Left renal pelvis (tissue), 4 donors: ENCODE measurements at places on chromosomes 2 and 18. TPM values are rescaled to one million over a fixed set of nuclear protein-coding genes. Genes with fewer than 3 reads are reported as not detected.

GRCh38 chr2:206323486-206323885, 49.0 kb downstream of the ZDBF2 start:
- no peak for DNase-seq

DNA sequence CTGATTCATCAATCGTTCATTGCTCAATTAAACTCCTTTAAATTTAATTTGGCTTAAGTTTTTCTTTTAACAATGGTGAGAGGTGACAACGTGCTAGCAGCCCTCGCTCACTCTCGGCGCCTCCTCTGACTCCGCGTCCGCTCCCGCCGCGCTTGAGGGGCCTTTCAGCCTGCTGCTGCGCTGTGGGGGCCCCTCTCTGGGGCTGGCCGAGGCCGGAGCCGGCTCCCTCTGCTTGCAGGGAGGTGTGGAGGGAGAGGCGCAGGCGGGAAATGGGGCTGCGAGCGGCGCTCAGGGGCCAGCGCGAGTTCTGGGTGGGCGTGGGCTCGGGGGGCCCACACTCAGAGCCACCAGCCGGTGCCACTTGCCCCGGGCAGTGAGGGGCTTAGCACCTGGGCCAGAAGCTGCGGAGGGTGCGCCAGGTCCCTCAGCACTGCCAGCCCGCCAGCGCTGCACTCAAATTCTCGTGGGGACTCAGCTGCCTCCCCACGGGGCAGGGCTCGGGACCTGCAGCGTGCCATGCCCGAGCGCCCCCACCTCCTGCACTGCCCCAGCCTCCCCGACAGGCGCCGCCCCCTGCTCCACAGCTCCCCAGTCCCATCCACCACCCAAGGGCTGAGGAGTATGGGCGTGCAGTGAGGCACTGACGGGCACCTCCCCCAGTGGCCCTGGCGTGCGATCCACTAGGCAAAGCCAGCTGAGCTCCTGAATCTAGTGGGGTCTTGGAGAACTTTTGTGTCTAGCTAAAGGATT, 19.6 kb downstream of the ANKMY1 start:
- DNase-seq: no peak

DNA sequence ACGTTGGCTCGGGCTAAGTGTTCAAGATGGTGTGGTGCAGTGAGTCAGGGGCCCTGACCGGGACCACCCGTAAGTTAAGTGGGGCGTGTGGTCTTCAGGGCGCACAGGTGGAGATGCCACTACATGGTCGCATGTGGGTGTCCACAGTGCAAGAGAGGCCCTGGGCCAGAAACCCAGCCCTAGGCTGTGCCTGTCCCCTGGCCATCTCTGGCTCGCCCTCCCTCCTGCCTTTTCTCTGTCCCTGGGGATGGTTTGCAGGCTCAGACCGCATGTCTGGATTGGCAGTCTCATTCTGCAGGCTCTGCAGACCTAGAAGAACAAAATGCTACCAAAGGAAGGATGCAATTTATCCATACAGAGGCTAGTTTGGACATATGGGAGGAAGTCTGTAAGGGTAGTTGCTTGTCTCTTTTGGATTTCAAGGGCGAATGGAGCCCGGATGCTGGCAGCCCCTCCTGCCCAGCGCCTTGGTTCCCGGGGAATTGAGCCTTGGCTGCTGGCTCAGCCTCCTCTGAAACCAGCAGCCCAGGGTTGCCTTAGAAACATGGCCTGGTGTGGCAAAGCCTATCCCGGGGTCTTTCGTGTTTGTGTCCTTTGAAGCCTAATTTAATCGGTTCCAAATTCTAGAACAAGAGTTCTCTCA, 417.5 kb upstream of the HS6ST1 start:
- no peak for DNase-seq

DNA sequence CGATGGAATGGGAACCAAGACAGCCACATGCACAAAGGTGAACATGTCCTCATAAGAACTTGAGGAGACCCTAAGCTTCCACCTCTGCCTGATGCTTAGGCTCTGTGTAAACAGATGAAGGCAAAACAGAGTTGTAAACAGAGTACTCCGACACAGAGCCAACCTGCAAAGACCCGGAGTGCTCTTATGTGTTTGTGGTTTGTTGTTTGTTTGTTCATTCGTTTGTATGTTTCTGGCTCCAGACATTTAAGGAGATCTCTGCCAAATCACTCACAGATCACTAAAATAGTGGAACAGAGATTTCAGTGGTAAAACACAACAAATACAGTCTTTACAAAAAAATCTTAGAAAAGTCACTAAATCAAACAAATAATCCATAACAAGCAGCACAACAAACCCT, 294.9 kb downstream of the EIPR1 start:
- DNase-seq: no peak

DNA sequence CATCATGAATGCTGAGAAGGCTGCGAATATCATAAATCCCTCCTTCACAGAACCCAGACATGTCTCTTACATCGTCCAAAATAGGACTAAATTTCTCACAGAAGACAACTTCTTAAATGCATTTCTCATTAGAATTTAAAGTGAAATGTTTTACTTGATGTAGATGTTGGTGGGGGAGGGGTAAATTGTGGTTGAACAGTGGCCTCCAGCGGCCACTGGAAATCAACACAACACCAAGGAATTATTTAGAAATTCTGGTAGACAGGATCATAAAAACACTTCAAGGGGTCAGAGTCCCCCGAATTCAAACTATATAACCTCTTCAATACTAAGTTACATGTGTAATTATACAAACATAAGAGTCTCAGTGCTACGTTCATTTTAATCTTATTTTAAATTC, 135.9 kb downstream of the ABCA12 start:
- peak; percentile 34 for DNase-seq

GRCh38 chr2:25314514-25315315, 27.0 kb downstream of the DNMT3A start:
- DNase-seq: peak; percentile 73

DNA sequence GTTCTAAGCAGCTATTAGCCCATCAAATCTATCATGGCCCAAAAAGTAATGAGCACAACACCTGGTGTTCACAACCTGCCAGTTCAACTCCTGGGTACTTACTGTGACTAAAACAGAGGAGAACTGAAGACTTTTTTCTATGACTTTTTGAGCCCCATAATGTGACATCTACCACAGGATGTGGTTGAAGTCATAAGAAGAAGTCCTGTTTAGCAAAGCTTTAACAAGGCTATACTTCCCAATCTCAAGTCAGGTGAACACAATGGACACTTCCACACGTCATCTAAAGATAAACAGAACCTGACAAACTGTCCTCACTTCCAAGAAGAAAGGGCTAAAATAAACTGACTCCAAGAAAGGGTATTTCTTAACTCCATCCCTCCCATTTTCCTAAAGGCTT, 138.8 kb downstream of the ATAD2B start:
- no peak for DNase-seq

DNA sequence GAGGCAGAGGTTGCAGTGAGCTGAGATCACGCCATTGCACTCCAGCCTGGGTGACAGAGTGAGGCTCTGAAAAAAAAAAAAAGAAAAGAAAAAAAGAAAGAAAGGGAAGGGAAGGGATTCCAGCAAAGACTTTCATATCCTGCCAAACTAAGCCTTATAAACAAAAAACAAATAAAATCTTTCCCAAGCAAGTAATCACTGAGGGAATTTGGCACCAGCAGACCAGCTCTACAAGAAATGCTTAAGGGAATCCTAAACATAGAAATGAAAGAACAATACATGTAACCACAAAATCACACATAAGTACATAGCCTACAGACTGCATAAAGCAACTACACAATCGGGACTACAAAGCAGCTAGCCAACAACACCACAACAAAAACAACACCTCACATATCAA, 79.1 kb downstream of the TRABD2A start:
- no peak for DNase-seq

- no peak for DNase-seq
Observed at GRCh38 chr2:232522623-232523401, 2.6 kb downstream of the PRSS56 start.

GRCh38 chr2:191171708-191172355, 21.0 kb upstream of the STAT4 start:
- no peak for DNase-seq

DNA sequence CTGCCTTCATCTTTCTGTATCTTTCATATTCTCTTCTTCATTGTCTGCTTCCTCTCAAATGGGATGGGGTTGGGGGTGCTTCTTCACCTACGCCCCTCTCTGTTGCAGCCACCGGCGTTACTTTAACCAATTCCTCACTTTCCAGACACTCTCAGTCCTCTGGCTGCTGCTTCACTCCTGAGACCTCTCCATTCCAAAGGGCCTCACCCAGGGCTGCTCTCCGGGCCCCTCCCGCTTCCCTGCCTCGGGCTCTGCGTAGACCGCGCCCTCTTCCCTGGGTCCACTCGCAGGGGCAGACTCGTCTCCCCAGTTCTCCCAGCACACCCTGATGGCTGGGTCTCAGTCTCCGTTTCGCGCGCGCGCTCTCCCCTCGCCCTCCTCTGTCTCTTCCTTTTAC, 926 bp downstream of the SERPINB8 start:
- DNase-seq: peak; percentile 26

- DNase-seq: no peak
Observed at GRCh38 chr18:79571211-79572092, 108.2 kb upstream of the CTDP1 start.

DNA sequence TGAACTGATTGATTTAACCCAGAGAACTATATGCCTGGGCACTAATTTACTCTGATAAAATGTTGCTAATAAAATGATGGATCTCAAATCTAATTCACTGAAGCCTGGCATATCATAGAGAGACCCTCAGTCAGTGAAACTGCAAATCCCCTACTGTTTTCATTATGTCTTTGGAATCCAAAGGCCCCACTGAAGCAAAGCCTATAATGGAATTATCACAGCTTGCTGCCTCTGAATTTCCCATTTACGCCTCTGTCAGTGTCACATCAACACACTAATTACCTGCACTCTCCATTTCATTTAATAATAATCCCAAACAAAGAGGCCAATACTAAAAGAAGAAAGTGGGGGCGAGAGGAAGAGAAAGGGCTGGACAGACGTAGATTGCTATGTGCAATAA, 470.9 kb downstream of the MBD2 start:
- no peak for DNase-seq

- DNase-seq: no peak
Observed at GRCh38 chr18:75290737-75291358, 80.3 kb downstream of the TSHZ1 start.

DNA sequence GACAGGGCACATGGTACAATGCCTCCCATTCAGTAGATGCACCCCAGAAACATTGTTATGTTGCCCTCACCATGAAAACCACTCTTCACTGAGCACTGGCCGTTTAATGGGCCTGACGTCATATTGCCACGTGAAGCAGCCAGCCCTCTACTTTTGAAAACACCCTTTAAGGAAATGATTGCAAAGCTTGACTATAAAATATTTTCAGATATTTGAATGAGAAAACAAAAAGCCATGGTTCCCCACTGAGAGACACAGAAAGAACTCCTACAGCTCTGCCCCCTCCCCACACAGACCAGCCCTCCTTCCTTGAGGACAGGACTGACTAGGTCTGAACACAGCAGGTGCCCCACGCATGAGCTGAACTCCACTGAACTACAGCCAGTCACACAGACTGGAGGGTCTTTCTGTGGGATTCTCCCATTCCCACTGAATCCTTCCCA, 349.1 kb downstream of the ANAPC1 start:
- no peak for DNase-seq

- DNase-seq: no peak
Observed at GRCh38 chr18:39611381-39612100, 2045.9 kb upstream of the CELF4 start.

DNA sequence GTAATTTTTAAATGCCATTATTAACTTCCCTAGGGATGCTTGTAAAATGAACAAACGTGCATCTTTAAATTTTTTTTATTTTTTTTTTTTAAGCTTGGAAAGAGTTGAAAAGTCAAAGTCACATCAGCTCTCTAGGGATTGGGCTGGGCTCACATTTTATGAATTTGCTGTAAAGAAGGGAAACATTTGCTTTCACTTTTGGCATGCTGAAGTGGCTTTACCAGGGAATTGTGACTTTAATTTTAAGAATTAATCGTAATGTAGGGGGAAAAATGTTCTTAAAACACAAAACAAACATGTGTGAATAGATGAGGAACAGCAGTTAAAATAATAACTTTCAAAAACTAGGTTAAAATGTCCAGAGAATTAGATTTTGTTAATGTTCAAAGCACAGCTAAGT, 123.0 kb downstream of the AGAP1 start:
- DNase-seq: no peak

DNA sequence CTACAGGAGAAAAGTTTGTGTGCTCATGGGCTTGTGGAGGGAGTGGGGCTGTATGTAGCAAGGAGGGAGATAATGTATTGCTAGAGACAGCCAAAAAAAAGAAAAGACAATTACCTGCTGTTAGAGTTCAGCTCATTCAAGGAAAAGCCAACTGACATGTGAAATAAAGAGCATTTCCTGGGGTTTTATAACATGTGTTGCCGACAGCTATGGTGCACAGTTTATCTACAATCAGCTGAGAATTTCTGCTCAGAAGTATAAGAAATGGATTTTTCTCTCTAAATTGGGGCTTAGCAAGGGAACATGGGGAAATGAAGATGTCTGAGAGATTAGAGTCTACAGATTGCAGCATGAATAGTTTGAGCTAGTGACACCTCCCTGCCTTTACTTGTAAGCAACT, 674.1 kb downstream of the SUCLG1 start:
- no peak for DNase-seq

GRCh38 chr18:37659906-37660305, 94.3 kb upstream of the CELF4 start:
- DNase-seq: no peak

DNA sequence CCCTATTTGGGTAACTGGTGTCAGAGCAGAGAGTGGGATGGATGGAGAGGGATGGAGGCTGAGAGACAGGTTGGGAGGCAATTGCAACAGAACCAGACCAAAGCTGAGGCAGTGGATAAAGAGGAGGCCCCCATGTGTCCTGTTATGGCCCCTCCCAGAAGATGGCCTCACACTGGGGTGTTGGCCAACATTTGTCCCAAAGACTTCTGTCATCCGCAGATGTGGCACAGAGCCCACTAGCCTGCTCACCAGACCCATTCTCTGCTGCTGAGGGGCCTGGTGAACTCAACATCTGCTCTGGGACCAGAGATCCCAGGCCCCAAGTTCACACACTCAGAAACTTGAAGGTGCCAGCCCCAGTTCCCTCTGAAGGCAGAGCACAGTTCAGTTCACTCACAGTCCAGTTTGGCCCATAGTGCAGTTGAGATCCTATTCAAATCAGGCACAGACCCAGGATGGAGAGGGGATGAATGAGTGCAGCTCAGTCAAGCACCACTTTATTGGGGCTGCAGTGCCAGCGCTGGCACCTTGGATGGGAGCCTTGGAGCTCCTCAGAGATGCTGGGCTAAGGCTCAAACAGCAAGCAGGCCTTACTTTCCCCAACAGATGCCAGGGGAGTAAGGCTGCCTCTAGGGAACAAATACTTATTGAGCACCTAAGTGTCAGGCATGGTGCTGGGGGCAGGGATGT, 189.2 kb downstream of the ZBTB7C start:
- DNase-seq: no peak

GRCh38 chr18:54671291-54671881, 80.3 kb downstream of the DYNAP start:
- no peak for DNase-seq

- no peak for DNase-seq
Observed at GRCh38 chr2:224958462-224958857, 83.8 kb downstream of the DOCK10 start.

GGCX gene
- 33.7 TPM for polyA plus RNA-seq

TMEM200C gene
- 1.6 TPM for polyA plus RNA-seq

GPR35 gene
- 3.0 TPM for polyA plus RNA-seq

C2orf80 gene
- not detected for polyA plus RNA-seq

ATOH8 gene
- polyA plus RNA-seq: 13.6 TPM

PLGLB2 gene
- polyA plus RNA-seq: 4.2 TPM

ALPI gene
- 0.06 TPM for polyA plus RNA-seq

TBR1 gene
- not detected for polyA plus RNA-seq

SDC1 gene
- 31.2 TPM for polyA plus RNA-seq

FOXD4L1 gene
- 0.50 TPM for polyA plus RNA-seq

CXCR1 gene
- polyA plus RNA-seq: not detected

ASXL3 gene
- polyA plus RNA-seq: 5.6 TPM
